ENCODE measurements at places on chromosomes 5 and 9.

GRCh38 chr5:60399507-60399906, 300.5 kb downstream of the DEPDC1B start:
- DNase-seq, result no peak

DNA sequence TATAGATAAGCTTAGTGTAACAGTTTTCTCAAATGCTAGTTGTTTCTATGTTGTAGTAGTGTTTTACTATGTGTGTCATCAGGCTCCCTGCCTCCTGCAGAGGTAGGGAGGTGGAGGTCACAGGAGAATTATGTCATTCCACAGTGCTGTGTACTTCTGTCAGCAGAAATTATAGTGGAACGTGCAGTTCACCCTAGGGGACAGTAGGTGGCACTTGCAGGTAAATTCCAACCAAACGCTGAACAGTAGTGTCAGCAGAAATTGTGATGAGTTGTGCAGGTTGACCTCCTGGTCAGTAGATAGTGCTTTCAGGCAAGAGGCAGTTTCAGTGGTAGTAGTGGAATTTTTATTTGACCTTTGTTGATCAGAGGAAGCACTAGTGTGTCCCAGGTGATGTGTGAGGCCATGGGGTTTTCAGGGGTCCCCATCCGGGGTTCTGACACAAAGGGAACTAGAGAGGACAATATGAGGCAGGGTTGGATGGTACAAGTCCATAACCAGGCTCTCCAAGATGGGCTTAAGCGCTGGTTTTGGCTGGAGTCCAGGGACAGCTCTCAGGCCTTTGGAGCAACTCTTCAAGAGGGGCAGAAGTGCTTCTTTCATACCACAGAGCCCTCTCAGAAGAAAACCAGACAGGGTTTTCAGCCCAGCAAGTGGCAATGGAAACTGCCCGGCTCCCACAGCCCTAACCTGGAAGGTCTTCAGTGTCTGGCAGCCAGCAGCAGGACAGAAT, 402.9 kb downstream of the CYLC2 start:
- DNase-seq, result peak; percentile 59

DNA sequence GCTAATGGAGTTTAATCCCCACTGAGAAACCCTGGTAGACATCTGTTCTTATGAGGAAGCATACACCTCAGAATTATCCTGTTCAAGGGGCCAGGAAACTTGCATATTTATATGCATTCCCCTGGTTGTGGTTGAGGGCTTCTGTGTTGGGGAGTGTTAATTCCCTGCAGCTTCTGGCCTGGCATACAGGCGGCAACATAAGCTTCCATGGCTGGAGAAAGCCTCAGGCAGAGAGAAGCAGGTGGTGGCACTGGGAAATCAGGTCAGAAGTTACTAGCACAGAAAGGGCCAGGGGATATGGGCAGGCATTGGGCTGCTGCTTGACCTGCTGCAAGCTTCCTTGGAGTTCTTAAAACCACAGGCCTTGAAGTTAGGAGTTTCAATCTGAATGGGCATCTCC, 166.1 kb upstream of the SEMA6A start:
- no peak for DNase-seq

DNA sequence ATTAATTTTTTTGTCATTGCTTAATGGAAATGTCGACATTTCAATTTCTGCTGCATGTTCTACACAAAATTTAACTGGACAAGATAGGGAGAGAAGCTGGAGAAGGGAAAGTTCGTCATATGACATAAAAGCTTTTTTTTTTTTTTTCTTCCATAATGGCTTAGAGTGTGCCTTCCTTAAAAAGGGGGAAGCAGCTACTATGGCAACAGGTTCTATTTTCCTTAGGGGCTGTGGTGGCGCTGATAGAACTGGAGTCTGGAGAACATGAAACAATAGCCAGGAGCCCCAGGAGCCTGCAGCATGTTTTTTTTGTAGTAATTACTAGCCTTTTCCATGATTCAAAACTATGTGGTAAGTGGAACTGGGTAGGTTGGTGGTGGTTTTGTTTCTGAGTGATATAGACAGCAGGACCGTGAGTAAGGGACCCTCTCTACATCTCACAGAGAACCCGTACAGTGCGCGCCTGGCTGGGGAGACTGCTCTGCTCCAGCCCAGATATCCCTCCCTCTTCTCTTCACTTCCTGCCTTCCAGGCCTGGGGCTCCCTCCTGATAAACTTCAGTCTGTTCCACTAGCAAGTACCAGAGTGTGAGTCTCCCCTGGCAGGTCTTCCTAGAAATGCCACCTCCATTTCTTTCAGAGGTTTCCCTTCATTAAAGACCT, 301.6 kb downstream of the NR3C1 start:
- DNase-seq, result no peak

GRCh38 chr9:27437652-27438373, 86.3 kb upstream of the IFNK start:
- DNase-seq, result no peak

DNA sequence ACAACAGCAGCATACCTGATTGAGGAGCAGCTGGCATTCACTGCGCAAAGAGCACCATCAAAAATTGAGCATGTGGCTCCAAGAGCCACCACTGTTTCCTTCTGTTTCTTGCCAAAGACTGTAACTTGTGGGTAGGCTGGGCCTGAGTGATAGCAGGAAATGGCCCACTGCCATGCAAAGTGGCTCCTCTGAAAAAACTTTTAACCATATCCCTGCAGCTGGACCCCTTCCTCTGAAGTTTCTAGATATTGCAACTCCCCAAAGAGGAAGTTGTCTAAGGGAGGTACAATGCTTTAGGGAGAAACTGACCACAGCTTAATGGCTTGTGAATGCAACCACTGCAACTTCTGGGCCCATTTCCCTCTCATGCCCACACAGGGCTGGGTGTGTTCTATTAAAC, 355.4 kb upstream of the PDE4D start:
- no peak for DNase-seq

DNA sequence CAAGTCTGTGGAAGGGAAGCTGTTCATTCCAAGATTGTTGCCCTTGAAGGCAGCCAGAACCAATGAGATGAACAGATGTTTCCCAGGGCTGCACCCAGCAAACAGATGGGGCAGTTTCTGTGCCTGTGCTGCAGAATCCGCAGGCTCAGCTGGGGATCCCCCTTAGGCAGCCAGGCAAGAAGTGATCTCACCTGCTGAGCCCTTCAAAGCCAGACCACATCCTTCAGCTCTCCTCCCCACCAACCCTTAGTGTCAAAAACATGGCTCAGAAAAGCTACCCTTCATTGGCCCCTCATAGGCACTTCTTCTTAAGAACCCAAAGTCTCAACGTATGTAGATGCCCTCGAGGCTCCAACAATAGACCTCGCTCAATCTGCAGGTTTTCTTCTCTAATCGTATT, 626.7 kb downstream of the CCDC171 start:
- DNase-seq, result no peak

DNA sequence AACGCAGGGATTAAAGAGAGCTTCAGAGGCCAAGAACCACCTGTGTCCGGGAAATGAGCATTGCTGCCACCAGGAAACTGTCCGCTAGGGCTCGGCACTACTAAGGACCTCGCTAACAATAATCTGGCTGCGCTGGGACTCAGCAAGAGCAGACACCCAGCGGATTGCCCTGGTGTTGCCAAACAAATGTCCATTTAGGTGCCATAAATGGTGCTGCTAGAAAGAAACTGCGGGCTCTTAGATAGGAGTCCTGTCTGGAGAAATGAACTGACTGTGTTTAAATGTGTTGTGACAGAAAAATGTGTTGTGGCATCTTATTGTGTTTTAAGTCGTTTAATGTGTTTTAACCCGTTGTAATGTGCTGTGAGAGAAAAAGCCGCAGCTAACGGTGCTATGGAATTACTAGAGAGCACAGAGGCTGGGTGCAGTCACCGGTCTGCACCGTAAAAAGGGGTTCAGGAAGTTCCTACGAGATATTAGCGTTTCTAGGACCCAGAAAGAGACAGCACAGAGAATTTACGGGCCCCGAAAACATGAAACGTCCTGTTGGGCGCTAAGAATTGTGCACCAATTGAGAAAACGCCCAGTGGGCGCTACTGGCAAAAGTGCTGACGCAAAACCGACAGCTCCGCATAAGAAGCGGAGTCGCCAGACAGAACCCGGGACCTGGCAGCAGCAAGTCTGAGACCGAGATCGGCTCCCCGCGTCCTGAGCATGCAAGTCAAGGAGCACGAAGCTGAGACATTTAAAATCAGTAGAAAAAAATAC, 90.6 kb downstream of the ANXA2R start:
- no peak for DNase-seq

- peak; percentile 38 for DNase-seq
These were observed 250.9 kb upstream of the ZNF608 start for GRCh38 chr5:124997186-124997893.

DNA sequence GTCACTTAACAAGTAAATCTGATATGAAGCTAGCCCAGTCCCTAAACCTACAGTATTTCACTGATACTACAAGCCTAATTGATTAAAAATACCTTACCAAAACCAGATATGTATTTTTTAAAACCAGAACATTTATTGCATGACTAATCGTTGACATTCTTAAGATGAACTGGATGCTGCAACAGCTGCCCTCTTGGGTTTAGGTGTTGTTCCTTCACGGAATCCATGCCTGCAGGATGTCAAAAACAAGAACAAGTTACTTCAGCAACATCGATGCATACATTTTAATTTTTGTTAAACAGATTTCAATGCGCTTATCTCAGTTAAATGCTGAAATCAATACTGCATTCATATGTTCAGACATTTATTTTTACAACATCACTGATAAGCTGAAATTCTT, 2.7 kb downstream of the RPL37 start:
- no peak for DNase-seq

GRCh38 chr9:16319646-16320045, 550.8 kb downstream of the BNC2 start:
- no peak for DNase-seq

- DNase-seq, result no peak
These were observed 83.4 kb downstream of the NDUFAF2 start for GRCh38 chr5:61028382-61028781.

- DNase-seq, result no peak
These were observed 30.3 kb downstream of the FAM240B start for GRCh38 chr9:38689678-38690077.

GRCh38 chr5:135642934-135643333, 64.1 kb upstream of the CXCL14 start:
- DNase-seq, result no peak

DNA sequence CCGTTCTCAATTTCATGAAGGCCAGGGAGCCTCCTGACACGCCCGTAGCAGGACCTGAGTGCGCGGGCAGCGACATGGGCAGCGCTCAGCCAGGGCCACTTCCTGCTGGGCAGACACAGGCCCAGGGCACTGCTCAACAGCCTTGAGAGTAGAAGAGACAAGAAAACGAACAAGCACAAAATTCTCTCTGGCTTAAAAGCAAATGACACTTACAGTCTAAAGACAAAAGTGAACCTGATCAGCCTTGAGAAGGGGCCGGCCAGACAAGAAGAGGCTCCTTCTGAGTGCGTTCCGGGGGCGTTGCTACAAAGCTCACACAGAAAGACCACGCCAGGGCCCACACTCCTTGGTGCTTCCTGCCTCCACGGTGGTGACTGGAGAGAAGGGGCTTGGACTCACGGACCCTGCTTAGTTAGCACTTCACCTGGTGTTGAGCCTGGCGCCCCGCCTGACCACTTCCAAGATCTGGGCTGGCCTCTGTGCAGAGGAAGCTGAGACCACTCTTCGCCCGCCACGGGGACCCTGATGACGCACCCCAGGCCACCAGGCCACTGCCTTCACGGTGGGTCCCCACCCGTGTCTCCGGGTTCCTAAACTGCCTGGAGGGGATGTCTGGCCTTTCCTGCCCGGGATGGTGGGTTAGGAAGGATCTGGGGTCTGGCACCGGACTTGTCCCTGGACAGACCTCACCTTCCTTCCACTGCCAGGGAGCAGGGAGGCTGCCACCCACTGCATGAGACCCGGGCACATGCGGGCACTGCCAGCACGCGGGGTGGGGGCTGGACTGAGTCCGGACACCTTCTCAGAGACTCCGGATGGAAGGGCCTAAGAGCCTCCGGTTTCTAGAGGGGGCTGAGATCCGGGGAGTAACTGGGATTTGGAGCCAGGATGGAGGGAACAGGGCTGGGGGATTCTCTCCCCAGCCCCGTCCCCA, 1.3 kb downstream of the SLC12A7 start:
- no peak for DNase-seq

DNA sequence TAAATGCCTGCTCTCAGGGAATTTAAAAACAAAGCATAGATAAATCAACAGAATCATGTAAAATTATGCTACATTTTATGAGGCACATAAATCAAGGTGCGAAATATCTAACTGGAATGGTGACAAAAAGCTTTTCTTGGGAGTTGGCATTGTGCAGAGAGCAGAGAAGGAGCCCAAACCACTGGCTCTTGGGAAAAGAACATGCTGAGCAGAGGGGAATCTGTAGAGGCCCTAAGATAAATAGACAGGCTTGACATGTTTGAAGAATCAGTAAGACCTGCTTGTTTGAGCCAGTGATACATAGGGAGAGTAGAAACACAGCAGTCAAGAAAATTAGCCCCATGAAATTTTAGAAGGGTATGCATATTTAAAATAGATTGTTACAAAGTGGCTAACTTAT, 85.8 kb downstream of the GABRB2 start:
- no peak for DNase-seq

GRCh38 chr5:159262472-159262858, 625 bp upstream of the UBLCP1 start:
- DNase-seq, result no peak

DNA sequence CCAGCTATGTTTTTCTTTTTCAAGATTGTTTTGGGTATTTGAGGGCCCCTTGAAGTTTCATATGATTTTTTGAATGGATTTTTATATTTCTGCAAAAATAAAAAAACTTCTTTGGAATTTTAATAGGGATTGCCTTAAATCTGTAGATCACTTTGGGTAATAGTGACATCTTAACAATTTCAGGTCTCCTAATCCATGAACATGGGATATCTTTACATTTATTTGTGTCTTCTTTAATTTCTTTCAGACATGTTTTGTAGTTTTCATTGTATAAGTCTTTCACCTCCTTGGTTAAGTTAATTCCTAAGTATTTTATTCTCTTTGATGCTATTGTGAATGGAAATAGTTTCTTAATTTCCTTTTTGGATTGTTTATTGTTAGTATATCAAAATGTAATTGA, 79.1 kb downstream of the PPIC start:
- DNase-seq, result no peak

GRCh38 chr9:2570615-2571479, 50.7 kb upstream of the VLDLR start:
- DNase-seq, result peak; percentile 70

DNA sequence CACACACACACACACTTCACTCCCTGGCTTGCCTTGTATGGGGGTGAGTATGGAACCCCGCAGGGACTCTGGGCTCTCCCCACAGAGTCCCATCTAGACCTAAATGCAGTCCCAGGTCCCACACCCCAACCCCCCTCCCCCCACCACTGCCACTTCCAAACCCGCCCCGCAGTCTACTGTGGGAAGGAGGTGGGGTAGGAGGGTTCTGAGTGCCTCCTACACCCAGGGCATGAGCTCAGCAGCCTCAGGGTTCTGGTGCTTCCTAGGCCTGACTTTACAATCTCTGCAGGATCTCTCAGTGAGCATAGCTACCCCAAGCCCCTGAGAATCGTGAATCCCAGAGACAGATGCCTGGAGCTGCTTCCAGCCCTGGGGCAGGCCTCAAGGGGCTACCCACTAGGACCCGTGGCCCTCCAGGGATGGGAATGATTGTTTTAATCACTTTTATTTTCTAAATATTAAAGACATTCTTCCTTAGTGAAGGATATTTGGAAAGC, 1.5 kb upstream of the NACC2 start:
- DNase-seq, result no peak
